ENCODE measurements at places on chromosomes 2 and 18.

- no peak for DNase-seq
Measured at GRCh38 chr2:69619725-69620124, 23.8 kb downstream of the AAK1 start.

DNA sequence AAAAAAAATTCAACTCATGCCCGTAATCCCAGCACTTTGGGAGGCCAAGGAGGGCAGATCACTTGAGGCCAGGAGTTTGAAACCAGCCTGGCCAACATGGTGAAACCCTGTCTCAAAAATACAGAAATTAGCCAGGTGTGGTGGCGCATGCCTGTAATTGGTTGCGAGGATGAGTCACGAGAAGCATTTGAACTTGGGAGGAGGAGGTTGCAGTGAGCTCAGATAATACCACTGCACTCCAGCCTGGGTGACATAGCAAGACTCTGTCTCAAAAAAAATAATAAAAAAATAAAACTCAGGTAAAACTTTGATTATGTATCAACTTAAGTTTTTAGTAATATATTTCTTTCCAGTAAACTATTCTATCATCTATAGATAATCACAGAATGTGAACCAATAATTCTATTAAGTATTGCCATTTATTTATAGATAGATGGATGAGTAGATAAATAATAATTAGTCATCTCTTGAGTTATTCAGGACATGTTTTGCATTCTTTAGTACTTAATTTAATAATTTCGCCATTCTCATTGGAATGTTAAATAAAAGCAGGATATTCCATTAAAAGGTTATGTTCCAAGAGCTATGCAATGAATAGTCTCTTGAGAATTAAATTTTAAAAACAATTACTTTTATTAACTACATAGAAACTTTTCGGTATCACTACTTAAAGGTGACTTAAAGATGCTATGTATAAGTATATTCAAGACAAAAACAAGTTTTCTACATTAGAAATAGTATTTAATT, 48.7 kb downstream of the WDPCP start:
- DNase-seq: no peak

DNA sequence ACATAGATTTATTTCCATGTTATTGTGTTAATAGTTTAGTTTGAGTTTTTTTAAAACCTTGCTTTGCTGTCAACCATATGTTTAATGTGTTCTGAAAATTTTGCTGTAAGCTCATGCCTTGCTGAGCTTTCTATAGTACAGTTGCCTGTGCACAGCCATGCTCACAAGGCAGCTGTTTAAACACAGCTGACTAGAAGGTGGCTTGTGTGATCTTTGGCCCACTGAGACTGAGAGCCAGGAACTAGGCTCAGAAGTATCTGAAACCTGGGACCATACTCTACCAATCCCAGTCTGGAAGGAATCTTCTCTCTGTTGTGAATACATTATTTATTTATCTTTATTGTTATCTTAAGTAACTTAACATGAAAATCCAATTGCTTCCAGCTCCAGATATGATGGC, 350.5 kb downstream of the KIAA1328 start:
- no peak for DNase-seq

DNA sequence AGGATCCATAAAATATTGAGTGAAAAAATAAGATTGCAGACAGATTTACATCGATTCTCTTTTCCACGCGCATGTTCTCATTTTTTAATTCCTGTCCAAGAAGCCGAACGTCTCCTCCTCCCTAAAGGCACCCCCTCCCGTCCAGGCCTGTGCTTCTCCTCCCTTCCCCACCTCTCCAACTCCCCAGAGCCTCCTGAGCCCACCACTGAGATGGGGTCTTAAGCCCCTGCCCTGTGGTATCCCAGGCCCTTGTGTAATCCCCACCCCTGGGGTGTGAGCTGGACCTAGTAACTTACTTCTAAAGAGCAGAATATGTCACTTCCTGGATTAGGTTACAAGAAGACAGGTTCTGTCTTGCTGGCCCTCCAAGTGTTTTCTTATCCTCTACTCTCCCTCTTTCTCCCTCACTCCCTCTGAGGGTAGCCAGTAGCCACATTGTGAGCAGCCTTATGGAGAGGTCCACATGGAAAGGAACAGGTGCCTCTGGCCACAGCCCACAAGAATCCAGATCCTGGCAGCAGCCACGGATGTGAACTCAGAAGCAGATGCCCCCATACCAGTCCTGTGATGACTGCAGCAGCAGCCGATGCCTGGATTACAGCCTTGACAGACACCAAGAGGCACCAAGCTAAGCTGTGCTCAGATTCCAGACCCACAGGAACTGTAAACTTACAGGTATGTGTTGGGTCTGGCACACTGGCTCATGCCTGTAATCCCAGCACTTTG, 39.6 kb upstream of the OTOS start:
- DNase-seq: no peak

DNA sequence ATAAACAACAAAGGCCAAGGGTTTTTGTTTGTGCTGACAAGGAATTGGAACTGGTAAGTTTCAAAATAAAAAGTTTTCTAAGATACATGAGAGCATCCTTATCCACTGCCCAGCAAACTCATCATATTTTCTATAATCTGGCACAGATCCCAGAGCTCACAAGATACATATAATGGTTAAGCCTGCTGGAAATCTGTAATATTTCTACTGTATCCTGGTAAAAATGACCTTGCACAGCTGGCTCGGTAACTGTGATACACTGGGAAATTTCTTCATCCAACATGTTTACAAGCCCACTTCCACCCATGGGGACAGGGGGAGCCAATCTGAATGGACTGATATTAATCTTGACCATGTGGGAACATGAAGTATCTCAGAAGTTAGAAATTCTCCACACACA, 425.4 kb upstream of the MMADHC start:
- no peak for DNase-seq
